IPS-NIHi11 (cell line): ENCODE measurements at places on chromosomes 7 and 10.

DNA sequence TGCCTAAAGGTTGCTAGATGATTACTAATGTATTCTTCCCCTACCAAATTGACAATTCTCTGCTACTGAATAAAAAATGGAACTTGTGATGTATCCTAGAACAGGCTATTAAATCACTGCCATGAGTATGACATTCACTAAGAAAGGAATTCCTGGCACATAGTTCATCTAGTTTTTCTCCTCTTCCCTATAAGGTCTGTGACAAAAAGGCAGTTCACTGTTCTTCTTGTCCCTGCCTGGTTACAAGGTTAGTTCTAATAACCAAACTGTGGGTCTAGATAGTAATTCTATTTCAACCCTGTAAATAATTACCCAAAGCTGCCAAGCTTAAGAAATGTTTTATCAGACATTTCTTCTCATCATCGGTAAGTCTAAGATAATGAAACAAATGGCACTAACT is 245.6 kb downstream of the BICC1 start:
- DNase-seq, result no peak

GRCh38 chr10:89632824-89633223 is 12.2 kb downstream of the PANK1 start:
- no peak for DNase-seq

- DNase-seq, result no peak
Measured at GRCh38 chr7:108810756-108811385, 241.2 kb downstream of the DNAJB9 start.

DNA sequence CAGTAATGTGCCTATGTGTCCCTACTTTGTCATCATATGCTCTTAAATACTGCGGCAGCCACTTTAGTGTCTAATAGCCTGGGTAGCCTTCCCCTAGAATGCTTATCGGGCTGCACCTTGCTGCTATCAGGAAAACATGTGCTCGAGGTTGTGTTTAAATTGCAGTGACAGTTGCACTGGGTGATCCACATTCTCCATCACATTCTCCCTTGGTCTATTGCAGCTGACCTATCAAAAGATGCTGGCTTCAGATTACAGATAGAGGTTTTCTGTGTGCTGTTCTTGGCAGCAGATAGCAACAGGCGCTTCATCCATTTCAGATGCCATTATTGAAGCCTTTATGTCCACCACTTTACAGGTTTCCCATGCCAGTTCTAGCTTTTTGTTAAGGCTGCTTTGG is 130.1 kb upstream of the MDFIC start:
- DNase-seq, result no peak

DNA sequence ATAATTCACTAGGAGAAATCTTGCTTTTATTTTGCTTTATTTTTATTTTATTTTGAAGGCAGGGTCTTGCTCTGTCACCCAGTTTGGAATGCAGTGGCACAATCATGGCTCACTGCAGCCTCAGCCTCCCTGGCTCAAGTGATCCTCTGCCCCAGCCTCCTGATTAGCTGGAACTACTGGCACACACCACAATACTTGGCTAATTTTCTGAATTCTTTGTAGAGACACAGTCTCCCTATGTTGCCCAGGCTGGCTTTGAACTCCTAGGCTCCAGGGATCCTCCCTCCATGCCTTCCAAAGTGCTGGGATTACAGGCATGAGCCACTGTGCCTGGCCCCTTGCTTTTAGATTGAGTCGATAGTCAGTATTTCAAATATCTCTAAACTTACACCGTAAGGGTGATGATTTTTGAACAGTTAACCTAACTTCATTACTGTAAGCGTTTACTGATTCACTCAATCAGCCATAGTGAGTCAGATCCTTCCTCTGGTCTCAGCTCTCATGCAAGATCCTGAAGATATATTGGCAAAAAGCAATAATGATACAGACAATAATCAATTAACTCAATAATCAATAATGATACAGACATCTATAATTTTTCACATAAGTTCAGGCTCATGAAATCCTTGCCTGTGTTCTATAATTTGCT is 239.5 kb downstream of the KIAA1217 start:
- no peak for DNase-seq

DNA sequence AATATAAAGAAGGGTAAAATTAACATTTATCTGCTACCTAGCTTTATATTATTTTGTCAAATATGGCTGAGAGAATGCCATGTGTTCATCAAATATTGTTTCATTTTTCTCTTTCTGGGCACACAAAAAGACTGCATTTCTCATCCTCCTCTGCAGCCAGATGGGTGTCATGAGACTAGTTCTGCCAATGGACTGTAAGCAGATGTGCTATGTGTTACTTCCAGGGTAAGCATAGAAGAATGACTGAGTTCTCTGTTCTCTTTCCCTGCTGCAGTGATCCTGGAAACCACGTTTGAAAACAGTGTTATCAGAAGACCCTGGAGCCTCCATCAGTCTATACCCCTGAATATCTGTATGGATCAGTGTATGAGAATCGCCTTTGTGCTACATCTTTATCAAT is 24.1 kb upstream of the SLK start:
- no peak for DNase-seq

- no peak for DNase-seq
Measured at GRCh38 chr10:48894911-48895802, 44.5 kb downstream of the LRRC18 start.

DNA sequence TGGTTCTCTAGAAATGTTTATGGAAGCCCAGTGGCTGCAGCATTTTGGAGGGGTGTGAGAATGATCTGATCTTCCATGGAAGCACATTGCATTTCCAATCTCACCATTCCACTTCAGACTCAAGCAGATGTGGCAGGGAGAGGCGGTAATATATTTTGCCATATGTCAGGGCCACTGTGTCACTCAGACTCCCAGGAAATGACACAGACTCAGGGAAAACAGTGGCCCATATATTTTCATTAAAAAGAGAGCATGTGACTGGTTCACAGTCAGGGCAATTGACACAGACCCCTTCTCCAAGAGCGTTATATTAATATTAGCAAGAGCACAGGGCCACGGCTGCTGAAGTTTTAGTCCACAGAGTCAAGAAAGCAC is 149.3 kb upstream of the NRP1 start:
- DNase-seq, result no peak

DNA sequence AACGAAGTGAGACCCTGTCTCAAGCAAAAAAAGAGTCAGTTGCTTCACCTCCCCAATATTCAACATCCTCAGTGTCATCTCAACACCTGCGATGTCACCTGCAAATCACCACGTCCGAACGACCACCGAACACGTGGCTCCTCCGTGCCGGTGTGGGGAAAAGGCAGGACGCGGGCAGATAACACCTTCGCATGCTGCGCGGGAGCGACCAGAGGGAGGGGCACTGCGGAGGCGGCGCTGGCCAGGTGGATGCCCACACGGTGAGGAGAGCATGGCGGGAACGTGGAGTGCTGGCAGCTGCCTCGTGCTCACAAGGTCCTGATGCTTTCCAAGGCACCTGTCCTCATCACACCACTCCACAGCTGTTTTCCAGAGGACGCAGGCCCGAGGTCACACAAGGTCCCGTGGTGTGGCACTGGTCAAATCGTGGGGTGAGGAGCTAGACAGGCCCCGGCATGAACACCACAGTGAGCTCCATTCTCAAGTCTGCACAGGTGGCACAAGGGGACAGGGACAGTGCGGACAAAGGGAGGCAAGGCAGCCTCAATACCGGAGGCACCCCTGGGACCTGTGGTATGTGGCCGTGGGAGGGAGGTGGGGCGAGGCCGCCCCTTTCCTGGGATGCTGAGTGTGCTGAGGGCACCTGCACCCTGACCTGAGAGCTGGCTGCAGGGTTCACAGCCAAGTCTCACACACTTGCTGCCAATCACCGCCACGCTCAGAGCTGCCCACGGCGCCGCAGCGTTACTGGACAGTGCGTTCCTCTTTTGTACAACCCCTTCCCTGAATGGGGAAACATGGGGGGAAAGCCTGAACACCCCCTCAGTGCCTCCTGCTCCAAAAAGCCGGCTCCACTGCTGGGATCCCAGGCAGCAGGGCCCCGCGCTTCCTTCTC is 13.0 kb downstream of the TUBGCP2 start:
- peak; percentile 8 for DNase-seq

- DNase-seq, result no peak
Measured at GRCh38 chr7:117963264-117964197, 90.3 kb upstream of the CTTNBP2 start.

DNA sequence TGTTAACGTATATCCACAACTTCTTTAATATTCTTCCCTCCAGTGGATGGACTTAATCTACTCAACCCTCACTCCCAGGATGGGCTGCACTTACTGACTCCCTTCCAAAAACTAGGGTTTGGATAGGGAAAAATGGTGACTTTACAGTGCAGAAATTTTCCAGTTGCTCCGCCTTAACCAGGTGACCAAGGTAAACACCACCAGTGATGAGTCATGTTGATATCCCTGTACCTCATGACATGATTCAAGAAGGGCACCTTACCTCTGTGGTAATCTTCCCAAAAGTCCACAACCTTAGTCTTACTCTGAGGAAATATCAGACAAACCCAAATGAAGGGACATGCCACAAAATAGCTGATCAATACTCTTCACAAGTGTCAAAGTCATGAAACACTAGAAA is 3.5 kb upstream of the GSTK1 start:
- no peak for DNase-seq

DNA sequence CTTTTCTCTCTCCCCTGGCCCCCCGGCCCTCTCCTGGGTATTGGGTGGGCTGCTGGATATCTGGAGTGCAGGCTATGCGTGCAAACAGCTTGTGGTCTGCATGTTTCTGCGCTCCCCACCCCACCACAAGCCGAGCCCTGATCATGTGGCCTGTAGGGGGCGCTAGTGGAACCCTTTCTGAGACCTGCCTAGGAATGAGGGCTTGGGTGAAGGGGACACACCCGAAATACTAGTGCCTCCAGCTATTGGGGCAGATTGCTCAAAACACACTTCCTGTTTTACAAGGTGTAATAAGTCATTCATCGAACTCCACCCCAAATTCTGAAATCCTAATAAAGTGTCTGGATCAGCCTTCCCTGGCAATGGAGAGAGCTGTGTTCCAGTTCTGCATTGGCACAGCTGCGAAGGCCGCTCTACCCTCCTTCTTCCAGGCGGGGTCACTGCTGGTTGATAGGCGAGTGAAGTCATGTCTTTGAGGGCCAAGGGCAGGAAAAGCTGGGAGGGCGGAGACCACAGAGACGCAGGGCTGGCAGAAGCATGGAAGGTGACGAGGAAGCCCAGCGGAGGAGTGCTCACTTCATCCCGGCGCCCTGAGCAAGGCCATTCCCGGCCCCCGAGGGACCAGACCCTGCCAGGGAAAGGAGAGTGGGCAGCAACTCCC is 19.8 kb upstream of the PRRT4 start:
- DNase-seq, result peak; percentile 80

DNA sequence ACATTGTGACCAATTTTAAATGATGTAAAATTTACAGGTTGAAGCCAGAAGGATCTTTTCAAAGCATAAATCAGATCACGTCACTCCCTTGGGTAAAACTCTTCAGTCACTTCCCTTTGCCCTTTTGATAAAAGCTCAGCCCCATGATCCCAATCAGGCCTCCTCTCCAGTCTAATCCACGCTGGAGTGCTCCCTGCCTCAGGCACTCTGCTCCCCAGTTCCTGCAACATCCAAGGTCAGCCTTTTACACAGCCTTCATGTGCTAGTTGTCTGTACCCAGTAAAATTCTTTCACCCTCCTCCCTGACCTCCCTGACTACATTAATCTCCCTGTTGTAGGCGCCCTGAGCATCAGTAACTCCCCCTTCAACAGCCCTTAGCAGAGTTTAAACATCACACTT is 14.1 kb downstream of the ELMO1 start:
- no peak for DNase-seq

GRCh38 chr7:37999673-38000072 is 79.2 kb downstream of the EPDR1 start:
- DNase-seq, result no peak

- no peak for DNase-seq
Measured at GRCh38 chr7:23746629-23747028, 36.6 kb downstream of the STK31 start.

GRCh38 chr10:125163803-125164202 is 3.4 kb upstream of the CTBP2 start:
- no peak for DNase-seq

GRCh38 chr7:14978687-14979086 is 76.1 kb upstream of the DGKB start:
- DNase-seq, result no peak

- peak; percentile 80 for DNase-seq
Measured at GRCh38 chr10:58512491-58513187, at the start of gene BICC1. BICC1 (plus strand) TSS chr10:58512872; CDS start chr10:58513144, 272 bp downstream.

DNA sequence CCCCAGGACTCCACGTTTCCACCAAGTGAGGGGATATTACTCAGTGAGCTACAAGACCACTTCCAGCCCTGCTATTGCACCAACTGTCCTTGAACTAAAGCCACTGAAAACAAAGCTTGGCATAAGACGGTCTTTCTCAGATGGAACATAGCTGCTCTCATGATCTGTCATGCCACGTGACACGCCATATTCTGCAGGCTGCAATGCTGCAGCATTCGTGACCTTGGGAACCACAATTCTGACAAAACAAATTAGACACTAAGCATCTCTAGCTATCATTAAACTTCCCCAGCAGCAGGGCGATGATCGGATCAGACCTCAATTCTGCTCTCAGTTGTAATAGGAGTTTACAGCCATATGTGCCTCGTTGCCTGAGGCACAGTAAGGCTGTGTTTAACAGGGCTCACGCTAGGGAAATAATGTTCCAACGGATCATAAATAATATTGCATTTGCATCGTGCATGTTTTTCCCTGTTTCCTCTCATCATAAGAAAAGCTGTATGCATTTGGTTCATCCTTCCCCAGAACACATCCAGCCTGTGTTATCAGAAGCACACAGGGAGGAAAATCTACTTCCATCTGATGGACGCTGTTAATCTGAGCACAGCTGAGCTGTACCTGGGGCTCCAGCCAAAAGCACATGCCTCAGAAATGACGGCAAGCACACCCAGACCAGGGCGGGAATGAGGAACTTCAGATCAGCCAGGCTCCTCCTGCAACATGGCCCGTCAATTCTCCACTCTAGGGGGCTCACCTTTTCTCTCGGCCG is 38.6 kb upstream of the CNPY1 start:
- DNase-seq, result peak; percentile 33

GRCh38 chr7:128068785-128069184 is 37.5 kb upstream of the LRRC4 start:
- DNase-seq, result no peak

DNA sequence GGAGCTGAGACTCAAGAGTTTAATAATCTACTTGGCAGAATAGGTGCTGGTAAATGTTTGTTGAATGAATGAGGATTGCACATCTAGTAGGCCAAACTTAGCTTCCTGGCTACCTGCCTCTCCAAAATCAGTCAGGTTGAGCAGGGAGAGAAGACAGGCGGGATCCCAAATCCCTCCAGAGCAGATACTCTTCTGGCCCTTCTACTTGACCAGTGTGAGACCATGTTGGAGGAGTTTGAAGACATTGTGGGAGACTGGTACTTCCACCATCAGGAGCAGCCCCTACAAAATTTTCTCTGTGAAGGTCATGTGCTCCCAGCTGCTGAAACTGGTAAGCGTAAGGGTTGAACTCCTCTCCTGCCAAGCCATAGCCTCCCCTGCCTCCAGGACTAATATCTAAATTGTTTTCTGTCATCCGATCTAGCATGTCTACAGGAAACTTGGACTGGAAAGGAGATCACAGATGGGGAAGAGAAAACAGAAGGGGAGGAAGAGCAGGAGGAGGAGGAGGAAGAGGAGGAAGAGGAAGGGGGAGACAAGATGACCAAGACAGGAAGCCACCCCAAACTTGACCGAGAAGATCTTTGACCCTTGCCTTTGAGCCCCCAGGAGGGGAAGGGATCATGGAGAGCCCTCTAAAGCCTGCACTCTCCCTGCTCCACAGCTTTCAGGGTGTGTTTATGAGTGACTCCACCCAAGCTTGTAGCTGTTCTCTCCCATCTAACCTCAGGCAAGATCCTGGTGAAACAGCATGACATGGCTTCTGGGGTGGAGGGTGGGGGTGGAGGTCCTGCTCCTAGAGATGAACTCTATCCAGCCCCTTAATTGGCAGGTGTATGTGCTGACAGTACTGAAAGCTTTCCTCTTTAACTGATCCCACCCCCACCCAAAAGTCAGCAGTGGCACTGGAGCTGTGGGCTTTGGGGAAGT is 2.2 kb upstream of the MBLAC1 start:
- no peak for DNase-seq
